Stimulated activated CD8-positive, alpha-beta memory T cell treated with anti-CD3 and anti-CD28 coated beads, Interleukin-15, amount 100 ng/mL, for 48 hours (primary cell): ENCODE measurements at places on chromosomes 4 and X.

GRCh38 chr4:136319789-136320464 lies 1212.4 kb downstream of the PCDH18 start:
- DNase-seq = no peak

GRCh38 chrX:129696463-129697155 lies 41.9 kb upstream of the APLN start:
- DNase-seq = no peak

DNA sequence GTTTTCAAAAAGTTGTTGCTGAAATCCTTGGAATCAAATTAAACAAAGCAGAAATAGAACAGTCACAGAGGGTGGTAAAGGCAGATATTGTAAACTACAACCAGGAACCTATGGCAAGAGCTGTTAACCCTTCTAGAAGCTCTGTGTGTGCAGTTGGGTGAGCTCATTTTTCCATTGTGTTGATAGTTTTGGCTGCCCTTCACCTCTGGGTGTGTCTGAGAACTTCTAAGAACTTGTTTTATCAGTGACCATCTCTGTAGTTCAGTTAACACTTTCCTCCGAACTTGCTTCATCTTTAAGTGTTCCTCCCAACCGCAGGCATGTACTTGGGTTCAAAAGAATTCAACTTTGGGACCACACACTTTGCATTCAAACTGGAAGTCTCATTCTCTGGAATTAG lies 32.7 kb downstream of the RBMX start:
- no peak for DNase-seq

DNA sequence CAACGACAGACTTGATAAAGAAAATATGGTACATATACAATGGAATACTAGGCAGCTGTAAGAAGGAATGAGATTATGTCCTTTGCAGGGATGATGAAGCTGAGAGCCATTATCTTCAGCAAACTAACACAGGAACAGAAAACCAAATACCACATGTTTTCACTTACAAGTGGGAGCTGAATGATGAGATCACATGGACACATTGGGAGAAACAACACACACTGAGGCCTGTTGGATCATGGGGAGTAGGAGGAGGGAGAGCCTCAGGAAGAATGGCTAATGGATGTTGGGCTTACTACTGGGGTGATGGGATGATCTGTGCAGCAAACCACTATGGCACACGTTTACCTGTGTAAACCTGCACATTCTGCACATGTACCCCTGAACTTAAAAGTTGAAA lies 209.7 kb downstream of the SPRY1 start:
- no peak for DNase-seq

GRCh38 chrX:118432799-118433198 lies 62.8 kb upstream of the DOCK11 start:
- no peak for DNase-seq
